NCI-H1048 (cell line): ENCODE measurements at places on chromosomes 12 and 14.

DNA sequence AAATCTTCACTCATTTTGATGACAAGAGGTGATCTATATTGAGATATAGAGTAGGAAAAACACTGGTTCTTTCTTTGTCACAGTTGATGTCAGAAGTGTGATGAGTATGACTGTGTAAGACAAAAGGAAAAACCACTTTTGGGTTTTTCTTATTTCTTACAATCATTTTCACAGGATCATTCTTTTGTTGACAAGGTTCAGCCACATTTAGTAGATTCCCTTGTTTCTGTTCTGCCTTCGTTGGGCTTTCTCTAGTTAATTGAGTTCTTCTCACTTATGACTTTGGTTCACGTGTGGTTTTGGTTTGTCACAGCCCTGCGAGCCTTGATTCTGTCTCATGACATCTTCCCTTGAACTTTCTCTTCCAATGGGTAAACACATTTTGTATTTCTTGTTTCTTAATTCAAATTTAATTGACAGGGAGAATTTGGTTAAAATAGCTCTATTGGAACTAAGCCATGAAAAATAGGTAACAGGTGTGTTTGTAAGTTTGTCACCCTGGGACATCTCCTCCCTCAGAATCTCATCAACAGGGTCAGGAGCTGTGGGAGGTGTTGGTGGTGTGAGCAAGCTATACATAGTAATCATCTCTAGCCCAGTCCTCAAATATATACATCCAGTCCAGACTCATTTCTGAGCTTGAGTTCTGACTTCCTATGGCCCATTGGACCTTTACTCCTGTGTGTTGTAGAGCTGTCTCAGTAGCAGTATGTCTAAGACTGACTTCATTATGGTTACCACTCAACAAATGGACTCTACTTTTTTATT is 255.3 kb downstream of the BMP4 start:
- DNase-seq, result no peak

DNA sequence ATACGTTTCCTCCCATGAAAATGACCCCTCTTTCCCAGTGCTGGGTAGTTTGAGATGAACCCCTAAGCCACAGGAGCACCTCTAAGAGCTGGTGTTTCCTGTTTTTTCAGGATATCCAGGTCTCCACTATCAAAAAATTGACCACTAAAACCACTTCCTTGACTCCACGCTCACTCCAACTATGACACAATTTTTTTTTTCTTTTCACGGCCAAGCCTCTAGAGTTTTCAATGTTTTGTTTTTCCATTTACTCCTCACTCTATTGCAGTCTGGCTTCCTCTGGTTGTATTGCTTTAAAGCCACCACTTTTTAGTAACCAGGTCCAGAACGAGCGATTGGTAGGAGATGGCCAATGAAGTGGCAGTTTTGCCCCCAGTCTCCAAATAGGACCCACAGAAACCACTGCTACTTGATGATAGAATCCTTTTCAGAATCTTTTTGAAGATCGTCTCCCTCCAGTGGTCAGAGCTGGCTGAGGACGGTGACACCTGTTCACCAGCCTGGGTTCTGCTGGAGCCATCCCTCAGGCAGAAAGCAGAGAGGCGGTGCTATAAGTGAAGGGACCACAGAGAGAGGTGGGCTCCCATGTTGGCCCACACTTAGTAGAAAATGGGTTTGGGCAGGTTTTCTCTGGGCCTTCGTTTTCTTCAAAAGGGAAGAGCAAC is 454.4 kb downstream of the VRK1 start:
- DNase-seq, result no peak

DNA sequence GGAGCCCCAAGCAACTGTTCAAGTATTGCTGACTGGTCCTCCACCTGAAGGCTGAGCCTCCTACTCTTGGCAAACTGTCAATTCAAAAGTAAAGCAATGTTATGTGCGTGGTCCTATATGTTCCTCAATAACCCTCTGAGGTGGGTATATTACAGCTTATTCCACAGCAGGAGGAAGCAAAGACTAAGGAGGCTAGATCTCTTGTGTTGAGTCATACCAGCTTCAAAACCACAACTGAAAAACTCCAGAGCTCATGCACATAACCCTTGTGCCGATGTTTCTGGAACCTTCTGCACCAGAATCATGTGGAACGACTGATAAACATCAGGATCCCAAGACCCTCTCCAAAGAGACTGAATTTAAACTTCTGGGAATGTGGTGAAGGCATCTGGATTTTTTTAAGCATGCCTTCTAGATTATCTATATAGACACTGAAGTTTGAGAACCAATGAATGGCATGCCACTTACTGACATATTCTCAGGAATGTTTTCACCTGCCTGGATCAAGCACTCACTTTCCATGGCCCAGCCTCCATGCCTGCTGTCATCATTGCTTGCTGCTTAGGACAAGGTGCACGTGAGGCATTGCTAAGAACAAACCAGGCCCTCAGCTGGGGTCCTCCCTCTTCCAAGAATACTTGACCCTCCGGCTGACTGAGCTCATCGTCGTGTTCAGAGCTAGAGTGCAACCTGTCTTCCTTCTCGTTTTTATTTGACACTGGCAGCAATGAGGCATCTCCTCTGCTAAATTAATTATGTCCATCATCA is 194.7 kb downstream of the BCL11B start:
- DNase-seq, result no peak

- no peak for DNase-seq
Measured at GRCh38 chr14:74836251-74836960, 39.5 kb downstream of the PROX2 start.

- DNase-seq, result no peak
Measured at GRCh38 chr12:89782807-89783206, 74.2 kb upstream of the ATP2B1 start.

- no peak for DNase-seq
Measured at GRCh38 chr12:1435456-1435855, 158.9 kb downstream of the FBXL14 start.

GRCh38 chr14:32350020-32350419 is 20.9 kb downstream of the AKAP6 start:
- DNase-seq, result no peak

- DNase-seq, result no peak
Measured at GRCh38 chr14:21924479-21924878, 250.9 kb upstream of the OR4E1 start.

GRCh38 chr12:67086116-67086515 is 183.0 kb upstream of the CAND1 start:
- no peak for DNase-seq

- no peak for DNase-seq
Measured at GRCh38 chr12:49909826-49910225, 6.1 kb upstream of the FAIM2 start.

DNA sequence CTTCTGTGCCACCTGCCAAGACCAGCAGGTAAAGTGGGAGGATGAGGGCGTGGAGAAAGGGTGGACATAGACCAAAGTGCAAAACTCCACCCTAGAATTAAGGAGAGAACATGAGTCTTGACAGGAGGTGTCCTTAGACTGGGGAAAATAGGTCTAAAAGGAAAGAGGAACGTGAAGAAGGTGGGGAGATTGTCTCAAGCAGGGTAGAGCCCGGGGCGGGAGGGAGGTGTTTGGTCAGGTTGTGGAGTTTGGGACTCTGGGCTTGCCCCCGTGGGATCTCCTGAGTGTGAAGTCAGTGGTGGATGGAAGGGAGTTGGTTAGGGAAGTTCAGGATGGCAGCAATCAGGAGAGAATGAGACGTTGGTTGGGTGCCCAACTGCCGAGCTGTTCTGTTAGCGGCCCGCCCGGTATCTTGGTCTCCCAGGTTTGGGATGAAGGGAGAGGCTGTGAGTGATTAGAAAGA is 386 bp downstream of the DGKA start:
- no peak for DNase-seq

- no peak for DNase-seq
Measured at GRCh38 chr12:16063726-16064125, 152.6 kb downstream of the DERA start.

DNA sequence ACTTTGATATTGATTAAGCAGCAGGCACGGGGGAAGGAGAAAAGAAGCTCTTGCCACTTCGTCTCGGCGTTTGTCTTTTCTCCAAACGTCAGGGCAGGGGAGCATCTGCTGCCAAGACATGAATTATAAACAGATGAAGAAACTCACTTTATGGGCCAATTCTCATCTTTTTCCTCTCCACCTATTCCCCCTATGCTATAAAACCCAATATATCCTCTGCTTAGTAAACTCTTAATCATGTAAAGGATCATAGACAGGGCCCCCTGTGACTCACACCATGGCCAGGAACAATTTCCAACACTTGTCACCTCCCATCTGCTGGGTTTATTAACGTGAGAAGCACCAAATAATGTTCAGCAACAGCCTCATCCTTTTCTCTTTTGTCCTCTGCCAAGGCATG is 1092.1 kb upstream of the TMEM132C start:
- DNase-seq, result no peak

DNA sequence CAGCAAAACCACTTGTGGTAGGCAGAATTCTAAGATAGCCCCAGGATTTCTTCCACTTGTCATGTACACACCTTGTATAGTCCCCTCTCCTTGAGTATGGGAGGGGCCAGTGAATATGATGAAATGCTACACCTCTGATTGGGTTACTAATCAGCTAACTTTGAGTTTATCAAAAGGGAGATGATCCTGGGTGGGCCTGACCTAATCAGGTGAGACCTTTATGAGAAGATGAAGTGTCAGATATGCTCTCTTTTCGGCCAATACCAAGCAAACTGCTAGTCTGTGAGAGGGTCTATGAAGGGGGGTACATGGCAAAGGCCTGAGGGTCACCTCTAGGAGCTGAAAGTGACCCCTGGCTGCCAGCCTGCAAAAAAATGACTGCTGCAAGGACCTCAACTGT is 154.3 kb upstream of the CRY1 start:
- no peak for DNase-seq

GRCh38 chr12:127414636-127415035 is 852.3 kb upstream of the TMEM132C start:
- no peak for DNase-seq

- no peak for DNase-seq
Measured at GRCh38 chr14:72830786-72831594, 62.9 kb downstream of the DPF3 start.

GRCh38 chr14:64636980-64637429 is 67.2 kb upstream of the PLEKHG3 start:
- no peak for DNase-seq
